NB4 (cell line): ENCODE measurements at places on chromosomes 16 and 17.

DNA sequence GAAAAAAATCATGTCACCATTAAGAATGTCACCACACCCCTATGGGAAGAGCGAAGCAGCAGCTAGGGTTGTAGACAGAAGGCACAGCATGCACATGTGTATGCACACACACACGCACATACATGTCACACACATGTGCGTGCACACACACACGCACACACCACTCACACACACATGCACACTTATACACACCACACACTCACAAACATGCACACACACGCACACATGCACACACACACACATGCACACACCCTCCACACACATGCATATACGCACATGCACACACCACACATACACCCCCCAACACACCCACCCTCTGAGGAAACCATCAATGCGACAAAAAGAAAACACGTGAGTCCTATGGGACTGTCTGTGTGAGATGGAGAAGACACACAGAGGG is 205.4 kb downstream of the ENGASE start:
- DNase-seq: no peak

- no peak for DNase-seq
These were observed 6.5 kb upstream of the ZFHX3 start for GRCh38 chr16:73054498-73054812.

GRCh38 chr17:74568106-74568873 is 981 bp upstream of the CD300H start:
- no peak for DNase-seq

GRCh38 chr17:50440172-50440837 is 14.3 kb downstream of the ACSF2 start:
- no peak for DNase-seq

DNA sequence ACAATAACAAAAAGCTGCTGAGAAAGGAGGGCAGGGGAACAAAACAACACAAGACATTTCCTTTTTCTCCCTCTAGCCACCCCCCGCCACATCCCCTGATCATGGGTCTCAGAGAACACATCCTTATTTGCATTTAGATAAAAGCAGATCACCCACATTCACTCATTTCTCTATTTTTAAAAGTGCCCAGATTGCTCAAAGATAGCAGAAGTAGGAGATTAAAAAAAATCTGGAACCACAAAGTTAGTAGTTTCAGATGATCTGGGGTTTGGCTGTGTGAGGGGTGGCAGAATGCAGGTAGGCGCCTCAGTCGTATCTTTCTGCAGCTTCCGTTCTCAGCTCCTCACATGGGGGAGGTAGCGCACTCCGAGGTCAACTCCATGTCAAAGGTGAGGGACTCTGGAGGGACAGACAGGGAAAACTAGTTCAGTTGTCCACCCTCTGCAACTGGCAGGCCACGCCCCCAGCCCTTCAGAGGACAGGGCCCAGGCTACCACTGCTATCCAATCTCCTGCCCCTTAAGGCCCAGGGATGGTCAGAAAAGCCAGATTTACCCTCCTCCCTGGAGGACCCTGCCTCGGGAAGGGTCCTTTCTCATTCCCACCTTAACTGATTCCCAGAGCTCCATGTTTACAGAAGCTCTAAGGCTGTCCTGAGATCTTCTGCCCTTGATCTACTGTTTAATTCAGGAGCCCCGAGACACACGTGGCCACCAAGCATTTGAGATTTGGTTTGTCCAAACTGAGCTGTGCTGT is 27.3 kb downstream of the STAT5A start:
- no peak for DNase-seq

DNA sequence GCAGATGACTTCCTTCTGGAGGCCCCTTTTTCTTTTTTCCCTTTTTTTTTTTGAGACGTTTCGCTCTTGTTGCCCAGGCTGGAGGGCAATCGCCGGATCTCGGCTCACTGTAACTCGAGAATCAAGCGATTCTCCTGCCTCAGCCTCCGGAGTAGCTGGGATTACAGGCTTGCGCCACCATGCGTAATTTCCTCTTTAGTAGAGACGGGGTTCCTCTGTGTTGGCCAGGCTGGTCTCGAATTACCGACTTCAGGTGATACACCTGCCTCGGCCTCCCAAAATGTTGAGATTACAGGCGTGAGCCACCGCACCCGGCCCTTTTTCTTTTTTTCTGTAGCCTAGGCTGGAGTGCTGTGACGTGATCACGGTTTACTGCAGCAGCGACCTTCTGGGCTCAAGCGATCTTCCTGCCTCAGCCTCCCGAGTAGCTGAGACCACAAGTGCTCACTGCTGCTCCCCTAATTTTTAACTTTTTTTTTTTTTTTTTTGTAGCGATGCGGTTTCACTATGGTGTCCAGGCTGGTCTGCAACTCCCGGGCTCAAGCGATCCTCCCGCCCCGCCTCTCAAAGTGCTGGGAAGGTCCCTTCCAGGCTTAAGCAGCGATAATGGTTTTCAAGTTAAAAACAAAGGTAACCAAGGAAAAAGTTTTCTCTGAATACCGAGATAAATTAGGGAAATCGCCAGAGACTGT is 956 bp upstream of the IST1 start:
- DNase-seq: peak; percentile 86

DNA sequence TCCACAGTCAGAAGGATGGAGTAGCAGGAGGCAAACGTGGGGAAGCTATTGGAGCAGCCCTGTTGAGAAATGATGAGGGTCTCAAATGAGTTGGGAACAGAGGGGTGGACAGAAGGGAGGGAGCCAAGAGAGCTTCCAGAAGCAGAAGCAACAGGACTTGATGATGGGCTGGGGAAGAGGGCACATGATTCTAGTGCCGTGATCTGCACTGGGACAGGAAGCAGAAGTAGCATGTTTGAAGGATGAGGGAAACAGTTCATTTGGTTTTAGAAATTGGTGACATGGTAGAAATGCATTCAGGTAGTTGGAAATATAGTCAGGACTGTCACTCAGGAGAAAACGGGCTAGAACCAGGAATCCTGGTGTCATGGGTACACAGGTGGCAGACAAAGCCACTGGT is 19.4 kb downstream of the EMP2 start:
- DNase-seq: no peak

- peak; percentile 71 for DNase-seq
These were observed 53.6 kb downstream of the WNT3 start for GRCh38 chr17:46764709-46765401.

- no peak for DNase-seq
These were observed 10.0 kb upstream of the SKAP1 start for GRCh38 chr17:48439875-48440505.

DNA sequence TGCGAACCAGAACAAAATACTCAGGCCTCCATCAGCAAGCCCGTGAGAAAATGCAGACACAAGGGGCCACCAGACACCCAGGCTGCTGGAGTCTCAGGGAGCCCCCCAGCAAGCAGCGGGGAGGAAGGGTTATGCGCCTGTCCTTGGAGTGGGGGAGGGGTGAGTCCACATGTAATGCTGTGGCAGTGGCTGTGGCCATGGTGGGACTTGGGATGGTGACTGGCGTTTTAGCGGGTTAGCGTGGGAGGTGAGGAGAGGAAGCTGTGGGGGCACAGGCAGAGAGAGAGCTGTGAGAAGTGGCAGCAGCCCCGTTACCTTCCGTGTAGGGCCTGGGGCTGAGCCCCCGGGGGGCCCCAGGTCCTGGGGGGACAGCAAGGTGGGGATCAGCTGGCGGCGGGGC is 58.3 kb downstream of the SRCIN1 start:
- DNase-seq: peak; percentile 64

DNA sequence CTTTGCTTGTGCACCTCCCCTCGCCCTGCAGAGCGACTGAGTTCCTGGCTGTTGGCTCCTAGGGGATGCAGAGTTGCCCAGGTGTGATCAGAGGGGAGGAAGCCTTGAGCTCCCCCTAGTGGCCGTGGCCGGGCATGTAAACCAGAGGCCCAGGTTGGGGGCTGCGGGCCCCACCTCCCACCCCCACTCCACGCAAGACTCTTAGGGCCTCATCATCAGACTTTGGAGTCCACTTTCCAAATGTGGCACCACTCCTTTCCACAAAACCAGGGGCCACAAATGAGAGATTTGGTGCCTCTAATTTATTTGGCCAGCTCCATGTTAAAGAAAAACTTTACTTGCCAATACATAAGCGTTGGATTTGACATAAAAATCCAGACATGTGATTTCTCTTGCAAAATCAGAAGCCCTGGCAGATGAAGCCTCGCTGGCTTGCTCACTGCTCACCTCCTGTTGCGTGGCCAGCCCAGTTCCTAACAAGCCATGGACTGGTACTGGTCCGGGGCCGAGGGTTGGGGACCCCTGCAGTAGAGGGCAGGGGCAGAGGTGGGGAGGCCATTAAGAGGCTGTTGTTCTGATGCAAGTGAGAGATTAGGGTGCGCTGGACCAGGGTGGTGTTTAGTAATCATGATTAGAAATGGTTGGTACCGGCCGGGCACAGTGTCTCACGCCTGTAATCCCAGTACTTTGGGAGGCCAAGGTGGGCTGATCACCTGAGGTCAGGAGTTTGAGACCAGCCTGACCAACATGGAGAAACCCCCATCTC is 28.7 kb upstream of the GAS7 start:
- DNase-seq: peak; percentile 74

- DNase-seq: peak; percentile 43
These were observed 74.8 kb upstream of the GRIN2A start for GRCh38 chr16:10256784-10257641.

DNA sequence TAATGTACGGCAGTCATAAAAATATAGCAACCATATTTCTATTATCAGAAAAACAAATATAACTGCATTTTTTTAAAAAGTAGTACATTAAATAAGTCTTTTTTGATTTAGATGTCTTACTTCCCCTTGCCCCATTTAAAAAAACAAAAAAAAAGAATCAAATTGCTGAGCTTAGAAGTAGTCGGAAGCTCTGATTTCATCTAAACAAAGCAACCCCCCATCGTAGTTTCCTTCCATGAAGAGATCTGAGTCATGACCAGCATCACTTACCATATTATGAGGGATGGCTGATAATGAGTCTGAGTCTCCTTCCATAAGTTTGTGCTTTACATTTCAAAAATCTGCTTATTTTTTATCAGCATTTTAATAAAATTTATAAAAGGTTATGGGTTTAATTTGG is 86.2 kb downstream of the ITFG1 start:
- no peak for DNase-seq

- peak; percentile 39 for DNase-seq
These were observed 22.6 kb upstream of the USP10 start for GRCh38 chr16:84677017-84677803.

DNA sequence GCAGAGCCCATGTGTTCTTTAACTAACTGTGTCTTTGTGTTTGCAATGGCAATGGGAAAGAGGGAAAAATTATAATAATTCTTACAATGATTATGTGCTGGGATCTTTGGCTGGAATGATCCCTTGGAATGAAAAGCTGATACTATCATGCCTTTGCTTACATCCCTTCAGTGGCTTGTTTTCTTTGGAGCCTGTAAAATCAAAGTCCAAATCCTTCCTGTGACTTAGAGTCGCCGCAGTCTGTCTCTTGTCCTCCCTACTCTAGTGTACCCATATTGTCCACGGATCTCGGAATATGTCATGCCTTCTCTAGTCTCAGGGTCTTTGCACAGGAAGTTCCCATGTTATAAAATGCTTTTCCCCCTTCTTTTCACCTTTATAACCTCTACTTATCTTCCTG is 111.7 kb upstream of the MAF start:
- DNase-seq: no peak

DNA sequence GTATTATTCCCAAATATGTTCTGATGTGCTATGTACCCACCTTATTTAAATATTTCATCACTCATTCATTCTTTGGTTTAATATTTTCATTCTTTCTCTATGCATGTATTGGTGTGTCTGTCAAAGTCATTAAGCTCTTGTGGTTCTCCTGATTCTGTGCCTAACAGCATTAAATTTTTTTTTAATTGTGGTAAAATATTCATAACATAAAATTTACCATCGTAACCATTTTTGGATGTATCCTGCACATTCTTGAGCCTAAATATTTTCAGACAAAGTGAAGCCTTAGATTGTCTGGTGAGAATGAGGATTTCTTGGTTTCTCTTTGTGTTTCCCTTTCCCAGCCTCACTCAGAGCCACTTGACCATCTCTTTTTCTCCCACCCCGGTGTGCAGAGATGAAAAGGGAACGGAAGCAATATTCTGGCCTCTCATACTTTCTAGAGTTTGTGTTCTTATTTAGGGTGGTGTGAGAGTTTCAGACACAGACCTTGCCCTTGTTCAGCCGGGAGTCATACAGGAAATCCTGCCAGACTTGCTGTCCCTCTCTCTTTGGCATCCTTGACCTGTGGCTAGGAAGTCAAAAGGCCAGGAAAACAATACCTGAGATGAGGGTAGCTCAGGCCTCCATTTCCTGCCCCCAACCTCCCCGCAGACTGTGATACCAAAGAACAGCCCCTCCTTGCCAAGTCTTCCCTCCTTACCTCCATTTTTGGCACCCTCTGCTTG is 4.9 kb downstream of the CCL5 start:
- no peak for DNase-seq

DNA sequence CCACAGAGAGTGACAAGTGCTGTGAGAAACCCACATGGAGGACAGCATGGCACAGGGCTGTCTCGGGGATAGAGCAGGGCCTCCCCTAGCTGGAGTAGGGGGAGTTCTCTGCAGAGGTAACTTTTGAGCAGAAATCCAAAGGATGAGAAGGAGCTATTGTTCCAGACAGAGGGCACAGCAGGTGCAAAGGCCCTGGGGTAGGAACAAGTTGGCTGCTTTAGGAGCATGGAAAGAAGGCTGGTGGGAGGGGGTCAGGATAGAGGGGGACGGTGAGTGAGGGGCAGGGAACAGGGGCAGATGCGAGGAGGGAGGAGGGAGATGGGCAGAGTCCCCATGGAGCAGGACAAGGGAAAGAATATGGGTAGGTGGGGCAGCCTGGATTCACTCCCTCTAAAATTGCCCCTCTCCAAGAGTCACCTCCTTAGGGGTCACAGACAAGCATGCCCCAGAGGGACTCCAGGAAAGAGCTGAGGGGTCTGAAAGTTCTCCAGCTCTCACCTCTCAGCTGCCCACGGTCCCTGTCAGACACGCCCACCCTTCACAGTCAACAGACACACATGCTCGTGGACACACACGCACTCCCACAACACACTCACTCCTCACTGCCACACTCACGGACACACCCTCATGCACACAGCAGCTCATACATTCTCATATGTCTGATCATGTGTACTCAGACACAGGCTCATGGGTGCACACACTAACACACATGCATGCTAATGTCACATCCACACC is 110.7 kb downstream of the LITAF start:
- no peak for DNase-seq

GRCh38 chr17:51486091-51486490 is 225.7 kb downstream of the UTP18 start:
- DNase-seq: no peak

GRCh38 chr16:54473226-54473993 is 186.8 kb upstream of the IRX3 start:
- no peak for DNase-seq

DNA sequence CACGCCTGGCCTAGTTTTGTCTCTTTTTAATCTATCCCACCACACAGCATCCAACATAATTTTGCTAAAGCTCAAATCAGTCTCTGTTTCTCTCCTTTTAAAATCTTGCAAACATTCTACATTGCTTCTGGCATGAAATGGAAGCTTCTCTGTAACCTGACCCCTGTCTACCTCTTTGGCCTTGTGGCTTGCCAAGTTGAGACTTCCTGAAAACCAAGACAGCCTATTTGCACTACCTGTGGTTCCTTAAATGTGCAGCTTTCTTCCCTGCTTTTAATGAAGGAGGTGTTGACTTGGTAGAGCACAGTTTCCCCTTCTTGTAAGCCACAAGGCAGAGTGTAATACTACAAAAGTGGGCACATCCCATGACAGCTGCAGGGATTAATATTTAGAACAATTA is 6.0 kb upstream of the CCL3 start:
- peak; percentile 43 for DNase-seq

GRCh38 chr17:6676802-6677157 is 25.2 kb downstream of the C17orf100 start:
- no peak for DNase-seq
